ENCODE measurements at places on chromosomes 11 and 22.

GRCh38 chr22:32622004-32622743 is 147.6 kb downstream of the FBXO7 start:
- H3K4me1 ChIP-seq = no peaks in the 10 kb centered on the region
- H3K27me3 ChIP-seq = peaks cover 3% of the 10 kb centered on the region
- H3K27ac ChIP-seq = no peak overlapping the region

DNA sequence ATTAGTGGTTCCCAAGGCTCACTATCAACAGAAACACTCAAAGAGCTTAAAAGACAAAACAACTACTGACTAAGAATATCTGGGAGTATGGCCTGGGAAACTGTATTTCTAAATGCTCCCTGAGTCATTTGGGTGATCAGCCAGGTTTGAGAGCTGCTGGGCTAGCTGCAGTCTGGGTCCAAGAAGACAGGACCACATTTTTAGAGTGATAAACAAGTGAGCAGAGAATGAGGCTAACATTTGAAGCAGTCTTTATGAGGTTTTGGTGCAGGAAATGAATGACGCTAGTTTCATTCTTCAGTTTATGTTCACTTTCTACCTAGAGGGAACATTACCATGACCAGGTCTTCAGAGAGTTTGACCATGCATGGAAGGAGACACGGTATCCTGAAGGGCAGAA is 97.7 kb downstream of the TEAD1 start:
- peaks cover 4% of the 10 kb centered on the region for H3K4me1 ChIP-seq
- H3K27me3 ChIP-seq = peaks cover 6% of the 10 kb centered on the region
- no peaks in the 10 kb centered on the region for H3K36me3 ChIP-seq
- DNase-seq = no peak

DNA sequence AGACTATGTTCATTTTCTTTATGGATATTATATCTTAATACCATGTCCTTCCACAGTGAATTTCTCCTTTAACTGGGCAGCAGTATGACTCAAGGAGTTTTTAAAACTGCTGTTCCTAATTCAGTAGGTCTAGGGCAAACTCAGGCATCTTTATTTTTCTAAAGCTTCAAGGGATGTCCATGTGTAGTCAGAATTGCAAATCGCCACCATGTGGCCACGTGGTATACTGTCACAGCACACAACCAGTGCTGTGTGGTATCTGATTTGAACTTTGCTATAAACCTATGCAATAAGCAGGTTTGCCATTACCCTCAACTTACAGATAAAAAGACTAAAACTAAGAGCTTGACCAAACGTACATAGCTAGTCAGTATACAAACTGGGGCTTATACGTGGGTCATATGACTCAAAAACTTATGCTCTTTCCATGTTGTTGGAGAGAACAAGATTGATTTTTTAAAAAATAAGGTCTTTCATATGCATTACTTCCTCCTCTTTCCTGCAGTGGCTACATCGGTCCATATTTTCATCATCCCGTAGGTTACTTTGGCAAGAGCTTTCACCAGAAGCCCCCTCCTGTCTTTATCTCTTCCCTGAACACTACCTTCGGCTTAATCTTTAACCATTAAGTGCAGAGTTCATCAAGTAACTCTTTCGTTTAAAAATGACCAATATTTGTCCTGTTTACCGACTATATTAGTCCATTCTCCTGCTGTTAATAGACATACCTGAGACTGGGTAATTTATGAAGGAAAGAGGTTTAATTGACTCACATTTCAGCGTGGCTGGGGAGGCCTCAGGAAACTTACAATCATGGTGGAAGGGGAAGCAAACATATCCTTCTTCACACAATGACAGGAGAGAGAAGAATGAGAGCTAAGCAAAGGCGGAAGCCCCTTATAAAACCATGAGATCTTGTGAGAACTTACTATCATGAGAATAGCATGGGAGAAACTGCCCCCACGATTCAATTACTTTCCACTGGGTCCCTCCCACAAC is 8.0 kb upstream of the HTATIP2 start:
- no peak overlapping the region for H3K4me3 ChIP-seq
- peaks cover 5% of the 10 kb centered on the region for H3K4me1 ChIP-seq
- H3K36me3 ChIP-seq = peaks cover 7% of the 10 kb centered on the region
- H3K27ac ChIP-seq = no peak overlapping the region
- no peaks in the 10 kb centered on the region for H3K27me3 ChIP-seq

DNA sequence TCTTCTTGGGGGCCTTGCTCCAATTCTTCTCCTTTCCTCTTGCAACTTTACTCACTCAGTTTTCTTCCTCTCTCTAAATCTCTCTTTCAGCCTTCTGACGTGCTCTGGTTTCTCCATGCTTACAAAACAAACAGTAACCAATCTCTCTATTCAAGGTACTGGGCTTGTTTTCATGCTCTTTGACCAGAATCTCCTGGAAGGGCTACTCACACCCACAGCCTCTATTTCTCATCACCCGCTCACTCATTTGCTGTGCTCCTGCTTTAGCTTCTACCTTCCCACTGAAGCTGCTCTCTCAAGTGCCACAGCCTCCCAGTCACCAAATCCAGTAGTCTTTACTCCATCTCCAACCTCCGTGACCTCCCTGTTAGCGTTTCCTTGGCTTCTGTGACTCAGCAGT is 60.4 kb downstream of the SERGEF start:
- no peak for DNase-seq
- H3K27me3 ChIP-seq = no peaks in the 10 kb centered on the region
- no peak overlapping the region for H3K27ac ChIP-seq
- no peaks in the 10 kb centered on the region for H3K4me1 ChIP-seq
- peaks cover 31% of the 10 kb centered on the region for H3K36me3 ChIP-seq

GRCh38 chr11:69456712-69457111 is 24.8 kb upstream of the LINC01488 start:
- H3K4me1 ChIP-seq = no peaks in the 10 kb centered on the region
- no peak overlapping the region for H3K27ac ChIP-seq
- no peak overlapping the region for H3K4me3 ChIP-seq
- peaks cover 6% of the 10 kb centered on the region for H3K36me3 ChIP-seq
- no peak for DNase-seq

DNA sequence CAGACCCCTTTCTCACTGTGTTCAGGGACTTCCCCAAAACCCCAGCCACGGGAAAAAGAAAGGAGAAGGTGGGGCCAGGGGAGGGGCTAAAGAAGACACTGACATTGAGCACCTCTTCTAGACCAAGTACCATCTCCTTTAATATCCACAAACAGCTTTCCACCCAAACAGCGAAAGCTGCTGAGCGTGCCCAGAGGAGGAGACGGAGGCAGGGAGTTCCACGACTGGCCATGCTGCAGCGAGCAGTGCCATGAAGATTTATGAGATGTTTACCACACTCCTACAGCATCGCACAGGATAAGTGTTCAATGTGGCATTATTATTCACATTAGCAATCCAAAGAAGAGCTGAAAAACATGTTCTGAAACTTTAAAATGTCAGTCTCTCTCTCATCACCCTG is 127.4 kb downstream of the LARGE1 start:
- peaks cover 6% of the 10 kb centered on the region for H3K4me1 ChIP-seq
- H3K27me3 ChIP-seq = peaks cover 21% of the 10 kb centered on the region
- DNase-seq = no peak
- H3K36me3 ChIP-seq = peaks cover 8% of the 10 kb centered on the region
- H3K4me3 ChIP-seq = no peak overlapping the region

- H3K4me1 ChIP-seq = no peaks in the 10 kb centered on the region
- no peak overlapping the region for H3K27ac ChIP-seq
- no peaks in the 10 kb centered on the region for H3K36me3 ChIP-seq
Measured at GRCh38 chr11:123976770-123977560, 616 bp downstream of the OR10S1 start.

DNA sequence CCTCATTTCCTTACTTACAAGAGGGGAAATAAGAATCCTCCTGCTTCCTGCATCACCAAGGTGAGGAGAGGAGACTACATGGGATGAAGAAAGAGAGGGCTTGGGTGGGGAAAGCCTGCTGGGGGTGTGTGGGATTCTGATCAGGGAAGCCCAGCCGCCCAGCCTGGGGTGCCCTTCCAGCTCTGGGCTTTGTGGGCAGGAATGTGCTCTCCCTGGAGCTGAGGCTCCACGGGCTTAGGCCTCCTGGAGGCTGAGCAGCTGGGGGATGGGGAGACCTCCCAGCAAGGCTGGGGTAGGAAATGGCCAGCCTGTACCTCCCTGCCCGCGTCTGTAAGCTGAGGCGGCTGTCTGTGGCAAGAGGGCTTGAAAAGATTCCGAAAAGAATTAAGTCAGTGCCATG is 206.1 kb downstream of the GRIK4 start:
- H3K27me3 ChIP-seq = peaks cover 23% of the 10 kb centered on the region
- no peaks in the 10 kb centered on the region for H3K36me3 ChIP-seq
- H3K27ac ChIP-seq = no peak overlapping the region
- no peak for DNase-seq

GRCh38 chr11:57512646-57513451 is 2.7 kb downstream of the SLC43A1 start:
- H3K36me3 ChIP-seq = peaks cover 12% of the 10 kb centered on the region
- H3K27ac ChIP-seq = peak overlapping the region; percentile 77
- no peaks in the 10 kb centered on the region for H3K27me3 ChIP-seq
- H3K4me3 ChIP-seq = peak overlapping the region; percentile 100

GRCh38 chr22:31079095-31079642 is 1.9 kb upstream of the SMTN start:
- DNase-seq = no peak
- peaks cover 26% of the 10 kb centered on the region for H3K4me1 ChIP-seq
- no peak overlapping the region for H3K4me3 ChIP-seq
- H3K27ac ChIP-seq = no peak overlapping the region
- no peaks in the 10 kb centered on the region for H3K27me3 ChIP-seq

Data from activated naive CD8-positive, alpha-beta T cell treated with anti-CD3 and anti-CD28 coated beads for 36 hours (primary cell).